ENCODE measurements at places on chromosomes 1 and 21.

DNA sequence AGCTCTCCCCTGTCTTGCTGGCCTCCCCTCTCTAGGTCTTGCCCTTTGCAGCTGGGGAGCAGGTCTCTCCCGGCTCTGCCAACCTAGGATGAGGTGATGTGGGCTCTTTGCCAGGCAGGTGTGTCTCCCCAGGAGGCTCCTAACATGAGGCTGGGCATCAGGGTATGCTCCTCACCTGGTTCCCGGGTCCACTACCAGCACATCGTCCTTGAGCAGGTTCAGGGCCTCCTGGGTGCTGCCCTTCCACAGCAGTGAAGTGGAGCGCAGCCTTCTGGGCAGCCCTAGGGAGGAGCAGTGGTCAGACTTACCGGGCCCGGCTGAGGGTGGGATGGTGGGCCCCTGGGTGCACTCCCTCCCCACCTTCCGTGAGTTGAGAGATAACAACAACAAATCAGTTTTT, 17.5 kb downstream of the LACTBL1 start:
- DNase-seq: no peak

GRCh38 chr1:175399795-175400194, 207.2 kb upstream of the KIAA0040 start:
- DNase-seq: no peak

- DNase-seq: no peak
Measured at GRCh38 chr1:46021046-46021996, 111.1 kb downstream of the PIK3R3 start.

GRCh38 chr1:245528258-245528635, 373.5 kb downstream of the KIF26B start:
- DNase-seq: no peak

DNA sequence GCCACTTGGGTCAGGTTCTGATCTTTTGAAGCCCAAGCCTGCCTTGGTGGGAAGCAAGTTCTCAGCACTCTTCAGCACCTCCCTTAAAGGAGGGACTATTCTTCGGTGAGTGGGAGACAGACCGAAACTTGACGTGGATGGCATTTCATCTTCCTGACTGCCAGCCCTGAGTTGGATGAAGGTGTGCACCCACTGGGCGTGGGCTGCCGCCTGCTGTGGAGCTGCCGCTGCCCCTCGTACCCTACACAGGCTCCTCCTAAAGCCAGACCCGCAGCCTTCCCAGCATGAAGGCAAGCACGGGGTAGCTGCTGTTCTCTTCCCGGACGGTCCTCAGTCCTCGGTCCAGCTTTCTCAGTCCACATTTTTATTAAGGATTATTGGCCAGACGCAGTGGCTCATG, 84.2 kb downstream of the SLC66A1 start:
- DNase-seq: no peak

- no peak for DNase-seq
Measured at GRCh38 chr1:84550826-84551225, 23.4 kb downstream of the CTBS start.

- no peak for DNase-seq
Measured at GRCh38 chr21:46092811-46093667, 4.9 kb upstream of the COL6A2 start.

GRCh38 chr21:44418876-44419230, 36.5 kb upstream of the LRRC3 start:
- no peak for DNase-seq

DNA sequence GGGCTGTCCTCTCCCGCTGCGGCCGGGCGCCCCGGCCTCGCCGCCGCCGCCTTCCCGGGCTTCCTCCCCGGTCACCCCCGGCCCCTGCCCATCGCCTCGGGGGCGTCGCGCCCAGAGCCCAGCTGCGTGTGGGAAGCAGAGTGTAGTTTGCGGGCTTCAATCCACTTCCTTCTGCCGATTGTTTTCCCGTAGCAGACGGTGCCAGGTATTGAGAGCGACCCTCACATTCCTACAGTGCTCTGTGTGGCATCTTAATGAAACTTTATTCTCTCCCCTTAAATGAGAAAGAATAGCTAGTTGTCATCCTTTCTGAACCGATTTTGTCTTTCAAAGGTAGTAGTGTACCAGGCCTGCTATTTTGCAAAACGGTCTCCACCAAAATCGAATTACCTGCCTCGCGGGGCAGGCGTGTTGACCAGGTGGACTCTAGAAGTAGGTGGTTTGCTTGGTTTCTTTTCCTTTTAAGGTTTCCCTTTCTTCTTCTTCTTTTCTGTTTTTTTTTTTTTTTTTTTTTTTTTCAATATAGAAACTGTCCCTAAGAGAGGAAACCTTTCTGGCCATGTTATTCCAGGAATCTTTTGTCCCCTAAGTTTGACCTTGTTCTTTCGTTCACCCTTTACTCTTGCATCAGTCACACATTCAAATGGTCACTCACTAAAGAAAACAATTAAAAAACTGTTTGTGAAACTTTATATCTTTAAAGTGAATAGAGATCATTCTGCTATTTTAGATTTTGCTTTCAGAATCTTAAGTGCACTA, 881 bp downstream of the USP25 start:
- peak; percentile 42 for DNase-seq

DNA sequence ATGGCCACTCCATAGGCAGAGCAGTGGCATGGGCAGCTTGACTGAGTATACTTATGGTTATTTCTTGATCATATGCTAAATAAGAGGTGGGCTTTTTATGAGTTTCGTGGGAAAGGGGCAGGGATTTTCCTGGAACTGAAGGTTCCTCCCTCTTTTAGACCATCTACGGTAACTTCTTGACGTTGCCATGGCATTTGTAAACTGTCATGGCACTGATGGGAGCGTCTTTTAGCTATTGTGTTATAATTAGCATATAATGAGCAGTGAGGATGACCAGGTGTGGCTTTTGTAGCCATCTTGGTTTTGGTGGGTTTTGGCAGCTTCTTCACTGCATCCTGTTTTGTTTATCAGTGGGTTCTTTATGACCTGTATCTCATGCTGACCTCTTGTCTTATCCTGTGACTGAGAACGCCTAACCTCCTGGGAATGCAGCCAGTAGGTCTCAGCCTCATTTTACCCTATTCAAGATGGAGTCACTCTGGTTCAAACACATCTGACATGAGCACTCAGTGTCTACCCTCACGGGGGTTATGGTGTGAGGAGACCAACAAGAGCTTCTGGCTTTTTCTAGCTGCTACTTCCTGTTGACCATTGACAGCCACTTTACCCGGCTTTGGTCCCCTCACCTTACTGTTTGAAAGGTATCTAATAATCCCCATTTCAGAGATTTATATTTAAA, 71.7 kb downstream of the GALNT2 start:
- no peak for DNase-seq

GRCh38 chr21:44049182-44049581, 37.1 kb downstream of the TRAPPC10 start:
- DNase-seq: no peak

DNA sequence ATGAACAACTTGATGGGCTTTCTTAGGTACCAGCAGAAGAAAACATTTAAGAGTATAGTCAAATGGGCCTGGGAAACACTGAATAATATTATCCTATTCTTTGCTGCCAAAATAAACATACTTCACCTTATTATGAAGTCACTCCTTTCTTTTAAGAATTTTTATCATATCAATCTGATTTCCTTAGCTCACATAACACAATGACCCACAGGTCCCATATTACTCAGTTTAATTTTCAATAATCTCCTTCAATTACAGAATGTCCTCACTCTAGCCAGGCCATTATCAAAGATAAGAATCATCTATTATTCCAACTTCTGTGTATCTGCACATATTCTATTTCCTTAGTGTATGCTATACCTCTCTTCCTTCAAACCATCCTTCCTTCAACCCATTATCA, 63.0 kb downstream of the PIGK start:
- DNase-seq: no peak

DNA sequence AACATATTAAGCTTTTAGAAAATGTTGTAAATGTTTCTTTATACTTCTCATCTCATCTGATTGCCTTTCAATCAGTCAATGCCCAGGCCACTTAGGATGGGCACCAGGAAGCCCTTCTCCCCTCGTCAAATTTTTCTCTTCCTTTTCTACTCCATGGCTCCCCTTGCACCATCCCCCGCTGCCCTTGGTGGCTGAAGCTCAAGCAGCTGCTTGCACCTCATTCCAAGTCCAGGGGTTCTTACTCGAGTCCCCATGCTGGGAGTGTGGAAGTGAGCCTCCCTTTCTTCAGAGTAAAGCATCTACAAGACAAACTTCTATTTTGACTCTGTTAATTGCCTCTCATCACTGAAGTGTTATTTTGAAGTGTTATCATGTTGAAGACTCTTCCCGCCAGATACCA, 39.7 kb upstream of the KRTAP11-1 start:
- no peak for DNase-seq

DNA sequence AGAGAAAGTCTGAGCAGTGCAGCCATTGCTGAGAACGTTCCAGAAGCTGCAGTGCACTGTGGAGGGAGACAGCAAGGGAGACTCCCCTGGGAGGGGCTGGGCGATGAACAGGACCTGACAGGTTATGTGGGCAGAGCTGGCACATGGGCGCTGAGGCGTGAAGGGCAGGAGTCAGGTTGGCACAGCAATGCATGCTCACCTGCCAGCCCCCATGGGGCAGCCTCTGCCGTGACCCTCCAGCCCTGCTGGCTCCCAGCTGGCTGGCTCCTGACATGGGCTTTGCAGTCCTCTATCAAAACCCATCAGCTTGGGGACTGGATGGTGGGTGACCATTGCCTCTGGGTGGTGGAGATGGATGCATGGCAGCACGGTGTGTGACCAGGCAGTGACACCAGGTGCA, 300.3 kb downstream of the CAMTA1 start:
- no peak for DNase-seq

- no peak for DNase-seq
Measured at GRCh38 chr1:209480345-209480744, 103.2 kb upstream of the CAMK1G start.

DNA sequence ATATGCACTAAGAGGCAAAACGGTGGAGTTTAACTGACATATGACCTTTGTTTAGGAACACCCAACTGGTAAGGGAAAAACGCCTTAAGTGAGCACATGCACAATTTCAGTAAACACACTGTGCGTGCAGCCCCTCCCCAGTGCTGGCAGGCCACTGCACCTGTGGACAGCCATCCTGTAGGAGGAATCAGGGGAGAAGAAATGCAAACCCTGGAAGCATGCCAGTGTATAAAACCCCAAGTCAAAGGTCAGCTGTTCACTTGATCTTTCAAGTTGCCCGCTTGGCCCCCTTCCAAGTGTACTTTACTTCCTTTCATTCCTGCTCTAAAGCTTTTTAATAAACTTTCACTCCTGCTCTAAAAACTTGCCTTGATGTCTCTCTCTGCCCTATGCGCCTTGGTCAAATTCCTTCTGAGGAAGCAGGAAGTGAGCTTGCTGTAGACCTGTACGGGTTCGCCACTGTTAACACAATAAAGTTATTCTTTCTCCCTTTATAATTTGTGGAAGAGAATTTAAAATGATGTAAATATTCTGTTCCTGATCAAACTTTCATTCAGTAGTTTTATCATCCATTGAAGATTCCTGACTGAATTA, 31.8 kb downstream of the USP25 start:
- DNase-seq: no peak

- DNase-seq: no peak
Measured at GRCh38 chr1:232247669-232248068, 382.3 kb downstream of the SIPA1L2 start.

DNA sequence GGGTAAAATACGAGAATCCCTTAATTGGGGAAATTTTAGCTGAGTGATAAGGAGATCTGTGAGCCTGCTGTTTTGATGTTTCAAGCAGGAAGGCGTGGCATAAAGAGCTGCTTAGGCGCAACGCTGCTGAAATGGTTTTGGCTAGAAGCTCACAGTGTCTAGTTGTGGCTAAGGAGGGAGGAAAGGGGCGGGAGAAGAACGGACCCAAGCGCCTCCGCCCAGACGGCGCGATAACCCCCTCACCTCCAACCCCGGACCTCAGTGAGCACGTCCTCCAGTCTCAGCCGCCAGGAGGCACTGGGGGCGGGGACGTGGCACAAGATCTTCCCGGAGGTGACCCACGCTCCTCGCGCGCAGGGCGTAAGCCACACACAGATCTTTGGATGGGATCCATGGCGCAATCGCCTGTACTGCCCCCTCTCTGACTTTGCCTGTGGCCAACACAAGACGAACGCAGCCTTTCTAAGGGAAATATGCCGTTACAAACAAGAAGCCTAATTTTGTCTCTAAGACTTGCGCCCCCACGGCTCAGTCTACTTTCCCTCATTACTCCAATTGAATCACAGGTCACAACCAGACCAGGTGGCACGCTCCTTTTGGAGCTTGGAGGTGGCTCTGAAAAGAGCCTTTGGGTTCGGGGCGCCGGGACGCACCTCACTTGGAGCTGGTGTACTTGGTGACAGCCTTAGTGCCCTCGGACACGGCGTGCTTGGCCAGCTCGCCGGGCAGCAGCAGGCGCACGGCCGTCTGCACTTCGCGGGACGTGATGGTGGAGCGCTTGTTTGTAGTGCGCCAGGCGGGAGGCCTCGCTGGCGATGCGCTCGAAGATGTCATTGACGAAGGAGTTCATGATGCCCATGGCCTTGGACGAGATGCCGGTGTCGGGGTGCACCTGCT, 23.4 kb upstream of the RNF187 start:
- no peak for DNase-seq

DNA sequence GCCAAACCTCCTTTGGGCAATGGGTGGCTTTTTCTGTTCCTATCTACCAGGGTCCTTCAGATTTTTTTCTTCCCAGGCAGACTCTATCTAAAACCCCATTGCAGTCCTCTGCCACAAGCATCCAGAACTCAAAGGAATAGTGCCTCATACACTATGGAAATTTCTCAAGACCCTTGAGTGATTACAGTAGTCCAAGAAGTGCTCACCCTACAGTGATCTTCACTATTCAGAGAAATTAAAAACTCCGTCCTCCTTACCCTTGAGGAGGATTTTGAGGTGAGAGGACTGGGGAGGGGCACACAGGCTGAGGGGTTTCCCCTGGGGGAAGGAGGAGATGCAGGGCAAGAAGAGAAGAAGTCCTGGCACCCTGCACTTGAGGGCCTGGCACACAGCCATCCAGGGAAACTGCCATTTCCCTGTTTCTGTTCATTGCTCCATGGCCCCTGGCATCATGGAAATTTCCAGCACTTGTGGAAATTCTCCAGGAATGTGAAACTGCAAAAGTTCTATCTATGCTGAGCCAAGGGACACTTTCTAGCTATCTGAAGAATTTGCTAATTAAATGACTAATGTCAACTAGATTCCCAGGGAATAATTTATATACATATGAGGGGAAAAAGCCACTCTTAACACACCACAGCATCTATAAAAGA, 102.5 kb upstream of the ATP1B1 start:
- DNase-seq: no peak

DNA sequence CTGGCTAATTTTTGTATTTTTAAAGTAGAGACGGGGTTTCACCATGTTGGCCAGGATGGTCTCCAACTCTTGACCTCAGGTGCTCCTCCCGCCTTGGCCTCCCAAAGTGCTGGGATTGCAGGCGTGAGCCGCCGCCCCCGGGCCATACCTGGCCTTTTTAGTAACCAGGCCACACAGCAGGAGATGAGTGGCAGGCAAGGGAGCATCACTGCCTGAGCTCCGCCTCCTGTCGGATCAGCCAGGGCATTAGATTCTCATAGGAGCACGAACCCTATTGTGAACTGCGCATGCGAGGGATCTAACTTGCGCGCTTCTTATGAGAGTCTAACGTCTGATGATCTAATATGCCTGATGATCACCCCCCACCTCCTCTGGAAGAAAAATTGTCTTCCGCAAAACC, 308.7 kb upstream of the PRMT6 start:
- DNase-seq: no peak

Measured in left kidney (tissue), 8 donors.